T-cell (primary cell): ENCODE measurements at places on chromosomes 2 and 18.
A peak's percentile ranks its signal among the peaks of the same experiment; 100 is the strongest.

DNA sequence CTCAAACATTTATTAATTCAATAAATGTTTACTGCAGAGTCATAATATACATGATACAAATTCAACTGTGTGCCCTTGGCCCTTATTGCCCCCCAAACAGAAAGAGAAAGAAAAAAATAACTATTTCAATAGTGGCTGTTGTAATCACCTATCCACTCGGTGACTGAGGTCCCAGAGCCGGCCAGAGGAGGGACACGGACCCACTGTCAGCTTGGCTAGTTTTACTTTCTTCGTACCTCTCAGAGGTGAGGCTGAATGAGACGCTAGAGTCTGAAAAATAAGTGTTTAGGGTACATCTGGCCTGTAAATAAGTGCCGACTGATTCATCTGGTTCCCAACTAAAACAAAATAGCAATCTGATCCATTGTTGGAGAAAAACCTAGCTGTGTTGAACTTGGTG lies 31.3 kb upstream of the FZD7 start:
- DNase-seq, result no peak

GRCh38 chr2:190351955-190352354 lies 8.6 kb downstream of the INPP1 start:
- no peak for DNase-seq

DNA sequence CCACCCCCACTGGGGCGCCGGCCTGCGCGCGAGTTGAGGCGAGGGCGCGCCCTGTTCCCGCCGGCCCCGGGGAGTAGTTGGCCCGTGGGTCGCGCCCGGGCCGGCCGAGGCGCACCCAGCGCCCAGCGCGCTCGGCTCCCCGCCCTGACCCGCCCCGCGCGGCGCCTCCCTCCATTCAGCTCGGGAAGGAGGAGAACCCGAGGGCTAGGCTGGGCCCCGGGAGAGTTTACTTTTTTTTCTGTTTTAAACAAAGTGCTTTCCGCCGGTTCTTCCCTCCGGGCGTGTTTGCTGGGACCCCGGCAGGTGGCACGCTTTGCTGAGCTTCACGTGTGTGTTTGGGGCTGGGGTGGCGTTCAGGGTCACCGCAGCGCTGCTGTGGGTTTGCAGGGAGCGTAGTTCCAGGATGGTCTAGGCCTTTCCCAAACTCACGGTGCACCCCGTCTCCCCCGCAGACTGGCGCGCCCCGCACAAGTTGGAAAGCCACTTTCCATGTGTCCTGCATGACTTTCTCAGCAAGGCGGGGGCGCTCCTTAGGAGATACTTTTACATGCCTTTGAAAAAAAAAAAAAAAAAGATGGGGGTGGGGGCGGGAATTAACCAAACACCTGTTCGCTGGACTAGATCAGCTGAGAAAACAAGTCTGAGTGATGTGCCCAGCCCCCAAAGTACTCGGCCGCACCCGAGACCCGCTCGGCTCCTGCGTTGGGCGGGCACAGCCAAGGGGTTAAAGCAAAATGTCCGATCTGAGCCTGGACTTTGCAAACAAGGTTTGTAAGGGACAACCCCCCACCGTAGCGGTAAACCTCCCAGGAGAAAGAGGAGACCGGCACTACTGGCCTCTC lies 825 bp downstream of the ITGA6 start:
- peak; percentile 61 for DNase-seq

DNA sequence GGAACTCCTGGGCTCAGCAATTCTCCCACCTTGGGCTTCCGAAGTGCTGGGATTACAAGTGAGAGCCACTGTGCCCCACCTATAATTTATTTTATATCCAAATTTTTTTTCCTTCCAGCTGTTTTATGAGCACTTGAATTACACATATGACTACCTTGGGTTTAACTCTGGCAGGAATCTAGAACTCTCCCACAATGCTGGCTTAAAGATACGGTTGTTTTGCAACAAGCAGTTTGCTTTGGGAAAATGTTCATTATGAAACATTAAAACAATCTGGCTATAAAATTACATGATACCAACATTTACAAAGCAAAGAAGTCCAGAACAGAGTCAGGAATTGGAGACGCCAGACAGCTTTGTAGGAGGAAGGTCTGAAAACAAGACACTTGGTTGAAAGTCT lies 12.8 kb downstream of the CD302 start:
- no peak for DNase-seq

GRCh38 chr2:195697681-195698220 lies 40.7 kb downstream of the SLC39A10 start:
- DNase-seq, result no peak

DNA sequence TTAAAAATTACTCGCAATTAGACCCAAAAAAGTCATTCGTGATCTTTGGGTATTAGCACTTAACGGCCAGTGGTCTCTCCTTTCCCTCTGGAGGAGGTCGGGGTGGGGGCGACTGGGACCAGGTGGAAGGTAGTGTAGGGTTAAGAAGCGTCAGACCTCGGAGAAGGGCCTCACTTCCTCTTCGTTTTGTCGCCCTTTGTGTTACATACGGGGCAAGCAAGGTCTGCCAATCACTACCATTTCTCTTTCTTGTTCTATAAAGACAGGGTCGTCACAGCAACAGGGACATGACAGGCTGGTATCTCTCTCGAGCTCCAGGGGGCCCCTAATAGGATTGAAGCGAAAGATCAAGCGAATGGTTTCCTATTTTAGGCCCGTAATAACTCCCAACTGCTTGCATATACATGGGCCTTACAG lies 136.6 kb downstream of the INSIG2 start:
- no peak for DNase-seq

DNA sequence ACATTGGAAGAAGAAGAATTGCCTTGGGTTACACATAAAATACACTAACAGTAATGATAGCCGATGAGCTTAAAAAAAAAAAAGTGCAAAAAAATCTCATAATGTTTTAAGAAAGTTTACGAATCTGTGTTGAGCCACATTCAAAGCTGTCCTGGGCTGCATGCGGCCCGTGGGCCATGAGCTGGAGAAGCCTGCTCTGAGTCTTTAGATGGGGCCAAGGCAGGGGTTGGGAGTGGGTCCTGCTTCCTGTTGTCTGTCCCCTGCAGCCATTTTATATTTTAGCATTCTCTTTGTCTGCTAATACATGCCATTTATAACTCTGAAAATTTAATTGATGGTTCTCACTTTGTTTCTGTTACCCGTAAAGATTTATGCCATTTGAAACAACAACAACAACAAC lies 93.2 kb downstream of the EPC2 start:
- DNase-seq, result no peak

- no peak for DNase-seq
Measured at GRCh38 chr2:14547830-14548229, 84.7 kb upstream of the LRATD1 start.
